ENCODE measurements at places on chromosomes 4 and X. TPM values are rescaled to one million over a fixed set of nuclear protein-coding genes. Genes with fewer than 3 reads are reported as not detected.

PDLIM3 gene
- 0.63 TPM for total RNA-seq

GRCh38 chrX:87160435-87161010 is 357.1 kb upstream of the KLHL4 start:
- DNase-seq: no peak

- no peak for DNase-seq
Observed at GRCh38 chr4:174935607-174936006, 17.4 kb downstream of the ADAM29 start.

DNA sequence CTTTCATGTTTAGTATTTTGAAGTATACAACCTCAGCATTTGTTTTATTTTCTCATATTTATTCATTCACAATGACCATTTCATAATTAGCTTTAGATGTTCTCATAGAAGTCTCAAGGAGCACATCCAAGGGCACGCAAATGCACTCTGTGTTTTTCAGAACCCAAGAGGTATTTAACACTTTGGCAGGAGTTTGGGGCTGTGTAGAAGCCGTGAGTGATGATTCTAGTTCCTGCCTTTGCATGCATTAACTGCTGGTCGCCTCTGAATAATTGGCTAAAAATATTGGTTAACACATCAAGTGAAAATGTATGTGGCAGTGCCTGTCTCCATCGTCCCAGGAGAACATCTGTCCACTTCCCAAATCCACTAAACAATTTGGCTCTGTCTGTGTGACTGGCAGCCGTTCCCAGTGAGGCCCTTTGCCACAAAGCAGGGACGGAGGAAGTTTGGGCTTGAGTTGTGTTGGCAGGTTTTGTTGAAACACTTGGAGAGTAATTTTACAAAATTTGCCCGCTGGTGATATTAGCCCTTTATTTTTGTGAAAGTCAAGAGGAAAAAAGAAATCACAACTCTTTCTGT is 730.7 kb upstream of the SLIT2 start:
- no peak for DNase-seq

DNA sequence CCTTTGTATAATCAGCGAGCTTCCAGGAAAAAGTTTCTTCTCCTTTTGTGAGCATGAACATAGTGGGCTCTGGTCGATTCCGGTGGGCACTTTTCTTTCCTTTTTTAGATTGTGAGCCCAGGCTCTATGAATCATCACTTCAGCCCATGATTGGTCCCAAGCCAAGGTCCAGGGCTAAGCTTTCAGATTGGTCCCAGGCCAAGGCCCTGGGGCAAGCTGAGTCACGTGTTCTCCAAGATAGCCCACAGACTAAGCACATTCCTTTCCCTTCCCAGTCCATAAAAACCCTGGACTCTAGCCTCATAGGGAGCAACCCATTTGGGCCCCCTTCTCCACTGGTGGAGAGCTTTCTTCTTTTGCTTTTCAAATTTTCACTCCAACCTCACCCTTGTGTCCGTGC is 430.5 kb downstream of the NAP1L3 start:
- no peak for DNase-seq

DNA sequence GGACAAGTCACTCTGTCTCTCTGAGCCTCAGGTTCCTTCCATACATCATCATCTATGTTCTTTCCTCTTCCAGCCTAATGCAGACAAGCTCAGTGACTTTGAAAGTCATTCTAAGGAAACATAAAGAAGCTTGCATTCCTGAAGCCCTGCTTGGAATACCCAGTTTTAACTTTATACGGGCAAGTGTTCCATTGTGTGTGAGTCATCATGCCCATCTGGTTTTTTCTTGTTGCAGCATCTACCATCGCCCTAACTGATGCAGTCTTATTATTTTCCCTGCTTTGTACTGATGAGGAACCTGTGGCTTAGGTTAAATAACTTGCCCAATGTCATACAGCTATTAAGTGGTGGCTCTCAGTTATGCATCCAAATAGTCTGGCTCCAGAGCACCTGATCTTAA is 177.9 kb upstream of the RAI2 start:
- DNase-seq: no peak

DNA sequence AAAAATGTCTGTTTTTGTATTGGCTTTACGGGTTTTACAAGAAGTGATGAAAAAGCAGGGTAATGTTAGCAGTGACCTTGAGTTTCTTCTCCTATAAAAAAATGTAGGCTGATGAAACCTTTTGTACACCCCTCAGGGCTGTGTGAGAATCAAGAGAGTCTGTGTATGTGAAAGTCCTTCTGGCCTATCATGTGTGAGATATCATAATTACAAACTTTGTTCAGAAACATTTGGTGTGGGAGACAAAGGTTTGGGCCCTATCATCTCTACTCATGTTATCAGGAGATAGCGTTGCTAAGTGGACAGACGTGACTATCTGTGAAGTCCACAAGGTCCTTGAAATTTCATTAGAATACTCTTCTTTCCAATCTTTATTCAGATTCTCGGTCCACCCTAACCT is 170.6 kb upstream of the HAND2 start:
- no peak for DNase-seq

DNA sequence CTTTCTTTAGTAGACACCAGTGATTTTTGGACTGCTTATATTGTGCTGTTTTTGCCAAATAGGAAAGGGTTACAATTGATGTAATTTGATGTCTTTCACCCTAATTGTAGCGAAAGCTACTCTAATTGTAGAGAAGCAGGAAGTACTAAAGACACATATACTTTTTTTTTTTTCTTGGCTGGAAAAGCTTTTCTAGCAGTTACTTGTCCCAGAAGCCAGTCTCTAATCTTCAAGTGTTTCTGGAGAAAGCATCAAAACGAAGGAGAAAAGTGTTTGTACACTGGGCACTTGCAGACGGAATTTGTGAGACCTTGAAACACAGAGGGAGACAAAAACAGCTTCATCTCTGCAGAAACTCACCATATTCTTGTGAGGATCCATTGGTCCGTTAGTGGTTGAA is 616.5 kb upstream of the LCORL start:
- DNase-seq: no peak
